ENCODE measurements at places on chromosomes 11 and 22.

GRCh38 chr11:35671396-35672127, 9.0 kb downstream of the TRIM44 start:
- DNase-seq, result no peak

GRCh38 chr22:45425101-45425500, 11.6 kb downstream of the RIBC2 start:
- DNase-seq, result no peak

- DNase-seq, result peak; percentile 28
Measured at GRCh38 chr11:79437981-79438630, 2.7 kb downstream of the TENM4 start.

DNA sequence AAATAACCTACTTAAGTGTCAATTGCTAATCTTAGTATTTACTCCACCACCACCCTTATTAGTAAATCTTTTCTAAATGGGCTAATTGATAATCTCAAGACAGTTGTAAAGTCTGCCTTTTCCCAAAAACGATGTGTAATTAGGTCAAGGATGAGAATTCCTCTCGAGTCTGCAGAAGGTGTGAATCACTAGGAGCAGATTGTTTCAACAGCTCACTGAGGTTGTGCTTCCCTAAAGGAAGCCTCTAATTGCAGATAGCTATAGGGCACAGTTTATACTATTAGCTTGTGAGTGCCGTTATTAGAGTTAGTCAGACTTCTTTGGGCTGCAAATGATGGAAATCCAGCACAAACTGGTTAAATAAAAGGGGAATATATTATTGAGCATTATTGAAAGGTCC, 84.9 kb downstream of the C11orf91 start:
- no peak for DNase-seq

- DNase-seq, result no peak
Measured at GRCh38 chr11:14538271-14538925, 18.2 kb upstream of the PSMA1 start.

DNA sequence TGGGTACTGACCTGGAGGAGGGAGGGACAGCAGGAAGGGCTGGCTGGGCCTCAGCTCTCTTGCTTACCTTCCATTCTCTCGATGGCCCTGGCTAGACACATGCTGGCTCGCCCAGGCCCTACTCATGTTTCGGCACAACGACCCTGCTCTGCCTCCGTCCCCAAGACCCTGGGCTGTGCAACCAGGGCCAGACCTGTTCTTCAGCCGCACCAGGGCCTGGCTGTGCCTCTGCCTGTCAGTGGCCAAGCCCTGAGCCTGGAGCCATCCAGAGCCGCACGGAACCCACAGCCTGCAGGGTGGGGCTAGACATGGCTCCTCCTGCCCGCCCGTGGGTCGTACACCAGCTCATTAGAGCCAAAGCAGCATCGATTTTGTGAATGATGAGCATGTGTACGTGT, 47.5 kb downstream of the RTN4R start:
- DNase-seq, result no peak

GRCh38 chr11:33375688-33376311, 118.6 kb downstream of the HIPK3 start:
- no peak for DNase-seq

- no peak for DNase-seq
Measured at GRCh38 chr22:26927821-26928220, 270.4 kb downstream of the MIAT start.

- DNase-seq, result no peak
Measured at GRCh38 chr11:69204941-69205742, 49.4 kb downstream of the SMIM38 start.

- no peak for DNase-seq
Measured at GRCh38 chr11:114165326-114166230, 106.1 kb downstream of the ZBTB16 start.

DNA sequence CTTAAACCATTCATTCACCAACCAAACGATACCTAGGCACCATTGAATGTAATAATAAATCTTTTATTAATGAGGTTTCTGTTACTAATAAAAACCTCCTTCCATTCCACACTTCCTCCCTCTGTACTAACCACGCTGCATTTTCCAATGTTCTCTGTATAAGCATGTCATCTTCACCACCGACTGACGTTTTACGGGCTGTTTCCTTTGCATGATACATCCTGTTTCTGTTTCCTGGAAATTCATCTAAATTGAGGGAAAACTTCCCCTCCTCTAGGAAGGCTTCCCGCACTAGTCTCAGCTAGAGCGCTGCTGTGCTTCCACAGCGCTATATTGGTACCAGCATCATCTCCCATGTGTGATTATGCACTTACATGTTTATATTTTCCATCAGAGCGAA, 2.1 kb downstream of the OR4D10 start:
- DNase-seq, result no peak

DNA sequence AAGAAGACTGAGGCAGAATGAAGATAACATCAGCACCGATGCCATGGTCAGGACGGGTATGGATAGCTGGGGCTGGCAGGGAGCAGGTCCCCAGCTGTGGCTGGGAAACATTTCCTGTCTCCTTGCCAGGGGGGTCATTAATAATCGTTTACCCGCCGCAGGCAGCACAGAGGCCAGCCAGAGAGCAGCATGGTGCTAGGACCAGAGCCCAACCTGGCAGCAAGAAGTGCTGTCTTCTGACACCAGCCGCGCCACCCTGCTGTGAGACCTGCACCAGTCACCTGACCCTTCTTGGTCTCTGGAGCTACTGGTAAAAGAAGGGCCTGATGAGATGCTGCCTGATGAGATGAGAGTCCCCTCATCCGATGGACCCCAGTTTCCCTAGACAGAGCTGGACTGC, 36.3 kb downstream of the PDE2A start:
- DNase-seq, result no peak

- DNase-seq, result no peak
Measured at GRCh38 chr11:64373598-64373974, 14.6 kb downstream of the RPS6KA4 start.

- no peak for DNase-seq
Measured at GRCh38 chr11:46275964-46276641, 1.4 kb upstream of the CREB3L1 start.

DNA sequence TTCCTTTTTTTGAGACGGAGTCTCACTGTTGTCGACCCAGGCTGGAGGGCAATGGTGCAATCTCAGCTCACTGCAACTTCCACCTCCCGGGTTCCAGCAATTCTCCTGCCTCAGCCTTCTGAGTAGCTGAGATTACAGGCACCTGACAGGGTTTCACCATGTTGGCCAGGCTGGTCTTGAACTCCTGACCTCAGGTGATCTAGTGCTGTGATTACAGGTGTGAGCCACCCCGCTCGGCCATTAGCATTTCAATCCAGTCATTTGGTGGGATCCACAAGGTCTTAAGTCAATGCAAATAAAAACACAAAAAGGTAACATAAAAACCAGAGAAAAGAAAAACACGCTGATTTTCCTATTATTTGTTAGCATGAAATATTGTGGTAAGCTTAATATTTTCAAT, 1227.2 kb upstream of the TENM4 start:
- no peak for DNase-seq

DNA sequence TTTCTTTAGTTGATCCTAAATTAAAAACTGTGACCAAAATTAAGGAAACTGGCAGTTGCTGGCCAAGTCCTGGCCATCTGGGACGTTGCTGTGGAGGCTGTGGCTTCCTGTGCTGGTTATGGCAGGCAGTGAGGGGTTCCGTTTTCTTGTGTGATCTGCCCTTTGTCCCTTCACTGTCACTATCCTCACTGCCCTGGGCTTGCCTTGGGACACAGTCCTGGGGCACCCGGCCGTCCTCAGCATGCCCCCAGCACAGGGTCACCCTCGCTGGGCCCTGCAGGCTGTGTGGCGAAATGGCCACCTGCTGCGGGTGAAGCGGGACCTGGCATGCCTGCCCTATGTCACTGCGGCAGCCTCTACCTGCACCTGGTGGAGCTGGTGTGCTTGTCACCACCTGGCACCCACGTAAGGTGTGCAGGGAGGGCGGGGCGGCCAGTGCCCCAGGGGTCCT, 52.5 kb upstream of the SLC22A12 start:
- no peak for DNase-seq

DNA sequence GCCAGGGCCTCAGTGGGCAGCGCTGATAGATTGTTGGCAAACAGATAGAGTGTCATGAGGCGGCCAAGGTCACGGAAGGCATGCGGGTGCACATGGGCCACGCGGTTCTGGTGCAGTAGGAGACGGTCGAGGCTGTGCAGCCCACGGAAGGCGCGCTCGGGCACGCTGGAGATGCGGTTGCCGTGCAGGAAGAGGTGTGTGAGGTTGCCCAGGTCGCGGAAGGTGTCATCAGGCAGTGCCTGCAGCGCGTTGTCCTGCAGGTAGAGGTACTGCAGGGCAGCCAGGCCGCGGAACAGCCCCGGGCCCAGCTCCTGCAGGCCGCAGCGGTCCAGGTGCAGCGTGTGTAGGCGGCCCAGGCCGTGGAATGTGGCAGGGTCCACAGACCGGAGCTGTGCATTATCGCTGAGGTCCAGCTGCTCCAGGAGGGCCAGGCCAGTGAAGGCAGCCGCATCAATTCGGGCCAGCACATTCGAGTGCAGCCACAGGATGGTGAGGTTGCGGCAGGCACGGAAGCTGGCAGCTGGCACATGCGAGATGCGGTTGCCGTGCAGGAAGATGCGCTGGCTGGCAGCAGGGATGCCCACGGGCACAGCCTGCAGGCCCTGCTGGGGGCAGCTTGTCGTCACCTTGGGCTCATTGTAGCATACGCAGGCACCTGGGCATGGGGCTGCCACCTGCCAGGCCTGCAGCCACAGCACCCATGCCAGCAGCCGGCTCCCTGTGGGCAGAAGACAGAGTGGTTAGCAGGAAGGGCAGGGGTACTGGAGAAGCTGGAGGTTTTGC, 25.5 kb downstream of the RTN4R start:
- DNase-seq, result no peak

DNA sequence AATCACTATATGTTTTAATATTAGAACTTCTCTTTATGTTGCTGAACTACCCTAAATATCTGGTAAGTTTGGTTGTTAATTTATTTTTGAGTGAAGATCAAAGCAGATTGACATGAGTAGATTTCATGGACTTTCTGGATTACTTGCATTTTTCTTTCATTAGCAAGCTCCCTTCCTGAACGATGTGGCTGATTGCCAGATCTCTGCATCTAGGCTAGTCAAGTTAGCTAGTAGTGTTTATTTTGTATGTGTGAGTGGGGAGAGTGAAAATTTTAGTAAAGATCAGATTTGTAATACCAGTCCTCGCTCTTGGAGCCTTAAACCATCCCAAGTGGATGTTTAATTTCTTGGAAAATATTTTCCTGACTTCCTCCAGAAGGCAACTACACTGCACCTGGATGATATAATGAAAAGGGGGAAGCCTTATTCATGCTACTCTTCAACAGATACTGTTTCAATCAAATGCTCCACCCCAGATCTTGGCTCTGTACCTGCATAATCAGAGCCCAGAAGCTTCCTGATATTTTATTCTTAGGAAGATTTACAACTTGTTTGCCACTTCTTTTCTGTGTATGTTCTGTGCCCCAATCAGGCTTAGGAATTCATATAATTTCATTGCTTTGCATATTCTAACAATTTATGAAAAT, 143.2 kb upstream of the GRIA4 start:
- no peak for DNase-seq

- no peak for DNase-seq
Measured at GRCh38 chr11:74070723-74071492, 62.0 kb upstream of the UCP3 start.

- DNase-seq, result no peak
Measured at GRCh38 chr11:115219376-115219775, 284.8 kb downstream of the CADM1 start.

DNA sequence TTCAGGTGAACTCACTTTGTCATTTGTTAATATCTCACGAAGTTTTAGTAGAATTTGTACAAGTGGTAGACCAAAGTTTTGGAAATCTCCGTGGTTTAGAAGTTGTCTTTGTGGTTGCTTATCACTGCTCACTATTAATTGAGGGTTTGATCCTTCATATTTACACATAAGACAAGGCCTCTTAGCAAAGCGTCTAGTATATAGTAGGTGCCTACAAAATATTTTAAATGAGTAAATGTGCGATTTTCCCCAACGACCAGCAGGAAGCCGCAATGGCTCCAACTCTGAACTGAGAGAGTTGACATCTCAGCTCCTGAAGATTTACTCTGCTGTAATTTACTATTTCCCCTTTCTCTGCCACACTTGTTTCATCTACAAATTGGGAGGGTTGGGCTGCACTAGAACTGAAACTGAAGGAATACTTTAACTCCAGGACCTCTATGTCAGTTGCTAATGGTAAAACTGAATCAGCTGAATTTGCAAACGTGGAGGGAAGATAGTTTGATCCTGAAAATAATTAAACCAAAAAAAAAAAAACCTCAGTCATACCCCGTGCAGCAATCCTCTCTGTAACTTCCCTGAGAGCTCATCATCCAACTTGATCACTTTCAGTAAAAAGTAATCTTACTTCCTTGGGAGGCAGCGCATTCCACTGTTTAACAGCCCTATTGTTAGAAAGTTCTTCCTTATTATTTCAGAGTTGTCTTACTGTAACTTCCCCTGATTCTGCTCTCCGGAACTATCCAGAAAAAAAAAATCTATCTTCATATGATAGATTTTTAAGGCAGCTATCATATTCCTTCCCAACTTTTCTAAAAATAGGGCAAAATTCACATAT, 1.3 kb upstream of the SBF2 start:
- no peak for DNase-seq

- DNase-seq, result no peak
Measured at GRCh38 chr11:85266646-85267045, 360.5 kb downstream of the DLG2 start.

GRCh38 chr22:32810555-32811133, 9.1 kb downstream of the TIMP3 start:
- no peak for DNase-seq

GRCh38 chr22:20578192-20578591, 70.8 kb downstream of the MED15 start:
- DNase-seq, result no peak

- DNase-seq, result no peak
Measured at GRCh38 chr22:36744791-36745190, 31.1 kb downstream of the IFT27 start.

DNA sequence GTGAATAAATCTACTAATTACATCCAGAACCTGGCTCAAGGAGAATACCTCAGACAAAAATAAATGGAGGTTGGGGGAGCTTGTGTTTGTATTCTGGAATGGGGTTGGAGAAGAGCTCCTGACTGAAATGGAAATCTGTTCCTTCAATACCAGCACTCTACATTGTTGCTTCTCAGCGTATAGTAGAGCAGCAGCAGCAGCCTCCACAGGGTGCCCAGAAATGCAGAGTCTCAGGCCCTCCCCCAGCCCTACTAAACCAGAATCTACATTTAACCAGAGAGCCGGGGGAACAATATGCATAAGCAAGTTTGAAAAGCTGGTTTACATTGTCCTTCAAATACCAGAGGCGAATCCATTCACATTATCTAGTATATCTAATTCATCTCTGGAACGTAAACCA, 474.8 kb downstream of the NTM start:
- no peak for DNase-seq

Measured in hematopoietic multipotent progenitor cell (in vitro differentiated cells).